ENCODE measurements at places on chromosomes 16 and 17.
A peak's percentile ranks its signal among the peaks of the same experiment; 100 is the strongest.

- DNase-seq: no peak
Measured at GRCh38 chr16:59067205-59067604, 333.1 kb upstream of the GOT2 start.

- peak; percentile 98 for DNase-seq
Measured at GRCh38 chr16:69310653-69311532, at the start of gene VPS4A. Gene VPS4A, plus strand, starts transcription at chr16:69311350. Its CDS starts 162 bp downstream, at chr16:69311512.

DNA sequence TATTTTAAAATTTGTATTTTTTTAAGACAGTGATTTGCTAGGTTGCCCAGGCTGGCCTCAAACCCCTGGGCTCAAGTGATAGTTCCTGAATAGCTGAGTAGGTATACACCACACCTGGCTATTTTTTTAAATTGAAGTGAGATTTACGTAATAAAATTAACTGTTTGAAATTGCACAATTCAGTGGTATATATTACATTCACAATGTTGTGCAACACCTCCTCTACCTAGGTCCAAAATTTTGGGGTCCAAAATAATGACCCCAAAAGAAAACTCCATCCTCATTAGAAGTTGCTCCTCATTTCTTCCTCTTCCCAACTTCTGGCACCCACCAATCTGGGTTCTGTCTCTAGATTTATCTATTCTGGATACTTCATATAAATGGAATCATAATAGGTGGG, 3.0 kb upstream of the SMARCD2 start:
- no peak for DNase-seq

GRCh38 chr17:81218991-81219390, 3.8 kb downstream of the CEP131 start:
- DNase-seq: no peak

- DNase-seq: no peak
Measured at GRCh38 chr17:28394337-28395116, 11.5 kb downstream of the SLC46A1 start.

DNA sequence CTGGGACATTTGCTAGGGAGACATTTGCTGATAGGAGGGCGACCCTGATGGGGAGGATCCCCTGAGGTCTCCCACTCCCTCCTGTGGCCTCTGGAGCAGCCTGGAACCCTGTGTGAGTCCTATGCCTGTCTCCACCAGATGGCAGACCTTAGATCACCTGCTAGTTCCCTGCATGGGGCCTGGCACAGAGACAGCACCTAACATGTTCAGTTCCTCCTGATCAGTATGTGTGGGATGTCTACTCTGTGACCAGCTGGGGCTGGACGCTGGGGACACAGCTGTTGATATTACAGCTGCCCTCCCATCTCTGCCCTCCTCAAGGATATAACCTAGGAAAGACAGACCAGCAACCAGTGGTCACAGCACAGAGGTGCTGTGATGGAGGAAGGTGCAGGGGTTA, 1.1 kb upstream of the ADCY7 start:
- DNase-seq: peak; percentile 37

DNA sequence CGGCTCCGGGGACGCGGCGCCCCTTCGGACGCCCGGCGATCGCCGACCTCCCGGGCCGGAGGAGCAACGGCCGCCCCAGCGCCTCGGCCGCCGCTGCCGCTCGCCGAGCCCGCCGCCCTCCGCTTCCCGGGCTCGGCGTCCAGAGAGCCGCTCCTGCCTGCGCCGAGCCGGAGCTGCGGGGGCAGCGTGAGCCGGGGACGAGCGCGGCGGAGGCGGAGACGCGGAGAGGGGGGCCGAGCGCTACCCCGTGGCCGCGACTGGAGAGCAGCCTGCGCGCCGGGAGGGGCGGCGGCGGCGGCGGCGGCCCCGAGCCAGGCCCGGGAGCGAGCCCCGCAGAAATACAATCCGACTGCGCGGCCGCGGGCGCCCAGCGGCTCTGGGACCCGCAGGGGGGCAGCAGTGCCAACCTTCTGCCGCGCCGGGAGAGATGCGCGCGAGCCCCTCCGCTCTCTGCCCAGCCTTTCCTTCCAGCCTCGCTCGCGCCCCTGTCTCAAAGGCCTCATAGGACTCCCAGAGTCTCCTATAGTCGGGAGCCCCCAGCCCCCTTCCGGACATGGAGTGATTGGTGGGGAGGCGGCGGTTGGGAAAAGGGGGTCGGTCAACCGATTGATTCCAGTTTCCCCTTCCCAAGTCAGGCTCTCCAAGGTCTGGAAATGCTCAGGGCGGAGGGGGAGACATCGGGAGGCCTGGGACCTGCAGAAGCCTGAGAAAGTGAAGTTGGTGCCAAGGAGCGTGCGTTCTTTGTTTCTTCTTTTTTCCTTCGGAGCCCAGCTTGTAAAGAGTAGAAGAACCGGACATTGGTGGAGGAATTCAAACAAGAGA, 1.0 kb upstream of the SDK2 start:
- DNase-seq: peak; percentile 63

GRCh38 chr17:32485261-32486110, 1.3 kb upstream of the CDK5R1 start:
- no peak for DNase-seq

- DNase-seq: no peak
Measured at GRCh38 chr16:16151315-16151714, 72.0 kb downstream of the ABCC6 start.

GRCh38 chr17:71987634-71988033, 133.2 kb upstream of the SOX9 start:
- DNase-seq: no peak

DNA sequence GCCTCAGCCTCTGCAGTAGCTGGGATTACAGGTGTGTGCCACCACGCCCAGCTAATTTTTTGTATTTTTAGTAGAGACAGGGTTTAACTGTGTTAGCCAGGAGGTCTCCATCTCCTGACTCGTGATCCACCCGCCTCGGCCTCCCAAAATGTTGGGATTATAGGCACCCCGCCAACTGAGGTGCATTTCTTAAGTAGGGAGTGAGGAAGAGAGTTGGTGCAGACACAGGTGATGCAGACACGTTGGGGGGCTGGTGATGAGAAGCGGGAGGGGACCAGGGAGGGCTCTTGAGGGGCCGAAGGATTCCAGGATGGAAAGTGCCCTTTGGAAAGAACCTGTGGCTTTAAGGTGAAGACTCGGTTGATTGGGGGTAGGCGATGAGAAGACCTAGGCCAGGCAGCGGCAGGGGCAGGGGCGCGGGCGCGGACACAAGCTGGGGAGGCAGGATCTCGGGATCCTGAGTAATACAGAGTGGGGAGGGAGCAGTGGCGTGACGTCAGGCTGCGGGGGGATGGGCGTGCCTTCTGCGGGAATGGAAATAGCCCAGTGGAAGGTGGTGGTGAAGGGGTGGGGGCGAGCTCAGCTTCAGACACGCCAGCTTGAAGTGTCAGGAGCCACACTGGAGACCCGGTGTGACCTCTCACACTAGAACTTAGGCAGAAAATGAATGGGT, 2.5 kb upstream of the ATP6V0C start:
- DNase-seq: no peak

GRCh38 chr16:79618692-79619050, 18.1 kb upstream of the MAF start:
- peak; percentile 75 for DNase-seq

DNA sequence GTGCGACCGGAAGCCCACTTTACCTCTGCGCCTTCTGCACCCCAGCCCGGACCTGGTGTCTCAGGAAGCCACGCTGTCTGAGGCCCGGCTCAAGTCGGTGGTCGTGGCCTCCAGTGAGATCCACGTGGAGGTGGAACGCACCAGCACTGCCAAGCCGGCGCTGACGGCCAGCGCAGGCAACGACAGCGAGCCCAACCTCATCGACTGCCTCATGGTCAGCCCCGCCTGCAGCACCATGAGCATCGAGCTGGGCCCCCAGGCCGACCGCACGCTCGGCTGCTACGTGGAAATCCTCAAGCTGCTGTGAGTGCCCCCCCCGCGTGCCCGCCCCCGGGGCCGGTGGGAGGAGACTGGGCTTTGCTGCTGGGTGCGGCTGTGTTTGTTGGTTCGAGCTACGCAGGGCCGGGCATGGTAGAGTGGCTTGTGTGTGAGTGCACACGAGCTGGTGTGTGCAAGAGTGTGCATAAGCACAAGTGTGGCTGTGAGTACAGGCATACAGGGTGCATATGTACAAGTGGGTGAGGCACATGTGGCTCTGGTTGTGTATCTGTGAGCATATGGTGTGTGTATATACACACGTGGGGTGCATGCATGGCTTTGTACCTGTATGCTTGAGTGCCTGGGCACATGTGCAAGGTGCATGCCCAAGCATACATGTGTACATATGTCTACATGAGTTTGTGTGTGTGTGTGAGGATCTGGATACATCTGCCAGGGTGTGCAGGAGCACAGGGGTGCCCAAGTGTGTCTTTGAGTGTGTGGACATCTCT, 100.6 kb upstream of the PLCG2 start:
- DNase-seq: no peak

DNA sequence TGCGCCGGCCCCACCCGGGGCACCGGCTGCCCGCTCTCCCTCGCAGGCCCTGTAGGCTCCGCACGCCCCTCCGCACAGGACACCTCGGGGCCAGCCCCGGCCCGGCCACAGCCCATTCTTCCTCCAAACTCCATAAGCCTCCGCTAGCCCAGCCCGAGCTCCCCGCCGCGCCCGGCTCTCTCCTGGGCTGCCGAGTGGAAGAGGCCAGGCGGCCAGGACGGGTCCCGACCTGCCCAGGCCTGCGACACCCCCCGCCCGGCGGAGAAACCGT, 397 bp downstream of the NCOR1 start:
- DNase-seq: peak; percentile 63

DNA sequence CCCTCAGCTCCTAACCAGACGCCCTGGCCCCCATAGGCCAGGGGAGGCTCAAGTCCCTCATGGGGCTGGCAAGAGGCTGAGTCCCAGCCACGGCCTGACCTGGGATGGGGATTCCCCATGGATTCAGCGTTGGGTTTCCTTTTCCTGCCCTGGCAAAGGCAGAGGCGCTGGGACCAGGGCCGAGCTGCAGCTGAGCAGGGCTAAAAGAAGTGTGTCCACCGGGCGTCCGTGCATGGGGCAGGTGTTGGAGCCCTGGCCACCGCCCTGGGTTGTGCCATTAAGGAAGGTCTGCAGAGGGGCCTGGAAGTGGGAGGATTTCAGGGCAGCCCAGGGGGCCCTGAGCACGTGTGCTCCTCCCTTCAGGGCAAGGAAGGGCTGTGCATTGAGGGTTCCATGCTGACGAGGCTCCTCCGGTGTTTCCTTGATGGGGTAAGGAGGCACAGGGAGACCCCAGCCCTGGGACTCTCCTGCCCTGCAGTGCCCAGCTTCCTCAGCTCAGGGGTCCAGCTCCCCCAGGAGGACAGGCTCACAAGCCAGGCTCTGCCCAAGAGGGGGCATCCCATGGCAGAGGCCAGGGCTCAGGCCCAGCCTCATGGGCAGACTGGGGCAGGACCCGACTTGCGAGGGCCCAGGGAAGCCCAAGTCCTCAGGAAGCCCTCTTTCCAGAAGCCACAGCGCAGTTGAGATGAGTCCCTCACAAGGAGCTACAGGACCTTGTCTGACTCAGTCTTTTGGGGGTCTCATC, 10.1 kb downstream of the TBC1D26 start:
- DNase-seq: no peak

- no peak for DNase-seq
Measured at GRCh38 chr16:26614237-26614841, 452.4 kb upstream of the C16orf82 start.

- no peak for DNase-seq
Measured at GRCh38 chr17:66492561-66493005, 190.2 kb downstream of the PRKCA start.

DNA sequence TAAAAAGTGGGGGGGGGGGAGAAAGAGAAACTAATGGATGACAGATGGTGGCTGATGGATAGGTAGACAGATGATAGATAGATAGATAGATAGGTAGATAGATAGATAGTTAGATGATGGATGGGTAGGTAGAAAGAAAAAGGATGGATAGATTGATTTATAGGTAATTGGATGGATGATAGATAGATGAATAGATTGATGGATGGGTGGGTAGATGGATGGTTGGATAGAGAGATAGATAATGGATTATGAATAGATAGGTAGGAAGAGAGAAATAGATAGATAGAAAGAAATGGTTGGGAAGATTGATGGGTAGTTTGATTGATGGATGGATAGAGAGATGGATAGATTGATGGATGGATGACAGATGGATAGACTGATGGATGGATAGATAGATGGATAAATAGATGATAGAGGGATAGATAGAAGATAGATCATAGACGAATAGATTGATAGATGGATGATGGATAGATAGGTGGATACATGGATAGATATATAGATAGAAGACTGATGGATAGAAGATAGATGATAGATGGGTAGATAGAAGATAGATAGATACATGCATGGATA, 337.1 kb downstream of the C16orf95 start:
- no peak for DNase-seq

DNA sequence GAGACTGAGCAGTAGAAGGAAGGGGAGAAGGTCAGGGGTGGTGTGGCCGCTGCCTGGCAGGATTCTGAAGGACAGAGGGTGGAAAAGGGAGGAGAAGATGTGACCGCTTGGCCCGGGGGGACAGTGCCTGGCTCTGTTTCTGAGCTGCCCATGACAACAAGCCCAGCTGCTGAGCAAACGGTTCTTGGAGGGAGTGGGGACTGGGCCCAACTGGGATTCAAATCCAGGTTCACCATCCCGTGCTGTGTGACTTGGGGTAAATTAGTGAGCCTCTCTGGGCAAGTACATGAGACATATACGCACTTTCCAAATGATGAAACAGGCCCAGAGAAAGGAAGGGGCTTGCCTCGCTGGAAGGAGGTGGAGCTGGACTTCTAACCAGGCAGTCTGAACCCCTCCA, 23.3 kb downstream of the SEC14L5 start:
- DNase-seq: no peak

- DNase-seq: no peak
Measured at GRCh38 chr16:2082983-2083364, 35.2 kb downstream of the TSC2 start.

DNA sequence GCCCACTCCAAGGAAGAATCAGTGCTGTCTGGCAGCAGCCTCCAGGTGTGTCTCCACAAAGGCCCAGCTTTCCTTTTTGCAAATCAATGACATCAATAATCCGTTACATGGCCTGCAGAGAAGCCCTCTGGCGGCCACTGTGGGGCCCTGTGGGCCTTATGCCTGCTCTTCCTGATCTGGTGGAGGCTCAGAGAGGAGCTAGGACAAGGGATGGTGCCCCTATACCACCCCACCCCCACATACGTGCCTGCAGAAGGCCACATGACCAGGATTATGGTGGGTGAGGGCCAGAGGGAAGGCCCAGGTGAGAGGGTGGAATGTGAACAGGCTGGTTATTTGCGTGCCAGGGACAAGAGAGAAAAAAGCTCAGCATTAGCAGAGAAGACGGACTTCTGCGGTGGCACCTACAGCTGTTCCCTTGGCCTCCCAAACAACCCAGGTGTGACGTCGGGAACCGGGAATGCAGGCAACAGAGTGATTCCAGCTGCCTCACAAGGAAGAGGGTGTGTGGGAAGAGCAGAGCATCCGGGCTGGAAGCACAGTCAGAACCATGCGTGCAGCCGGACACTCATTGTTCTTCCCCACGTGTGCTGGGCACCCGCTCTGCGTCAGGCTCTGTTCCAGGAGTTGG, 22.5 kb downstream of the EIF4A3 start:
- no peak for DNase-seq

DNA sequence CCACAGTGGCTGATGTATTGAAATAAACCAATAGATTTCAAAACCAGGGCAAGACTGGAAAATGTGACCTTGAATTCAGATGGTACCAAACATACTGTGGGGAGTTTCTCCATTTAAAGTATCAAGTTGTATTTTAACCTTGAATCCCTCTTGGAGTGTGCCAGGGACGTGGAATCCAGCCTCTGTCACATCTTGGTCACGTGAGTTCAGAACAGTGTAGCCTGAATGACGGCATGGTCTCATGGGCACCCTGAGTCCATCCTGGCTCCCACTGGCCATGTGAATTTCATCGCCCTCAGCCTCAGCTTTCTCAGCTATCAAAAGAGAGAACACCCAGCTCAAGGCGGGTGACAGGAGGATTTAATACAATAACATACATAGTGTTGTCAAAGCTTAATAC, 6.8 kb downstream of the ZNF771 start:
- no peak for DNase-seq

- DNase-seq: no peak
Measured at GRCh38 chr17:19733953-19734526, 14.1 kb downstream of the ALDH3A1 start.

All from stimulated activated CD4-positive, alpha-beta T cell treated with anti-CD3 and anti-CD28 coated beads, Interleukin-15, amount 100 ng/mL, for 24 hours (primary cell).